ENCODE measurements at places on chromosomes 11 and 22.

DNA sequence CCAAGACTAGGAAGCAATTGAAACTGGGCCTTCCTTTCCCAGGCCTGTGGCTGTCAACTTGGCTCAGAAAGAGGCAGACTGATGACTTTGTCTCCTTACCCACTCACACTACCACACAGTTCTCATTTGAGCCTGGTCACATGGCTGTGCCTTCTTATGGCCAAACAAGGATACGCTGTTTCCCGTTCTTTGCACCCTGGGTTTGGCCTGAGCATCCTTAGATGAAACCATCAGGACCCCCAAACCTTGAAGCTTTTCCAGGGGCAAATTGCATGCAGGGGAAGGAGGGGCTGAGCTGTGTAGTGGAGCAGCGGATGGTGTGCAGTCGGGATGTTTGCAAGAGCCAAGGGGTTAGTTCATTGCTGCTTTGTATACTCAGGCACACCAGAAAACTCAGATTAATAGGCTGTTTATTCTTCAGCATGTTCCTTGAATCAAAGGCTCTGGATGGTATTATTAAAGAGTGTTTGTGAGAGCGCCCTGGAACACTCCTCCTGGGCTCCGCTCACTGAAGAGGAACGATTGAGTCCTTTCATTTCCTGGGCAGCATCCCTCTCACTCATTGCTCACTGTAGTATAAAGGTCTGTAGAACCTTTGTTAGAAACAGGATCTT lies 69.8 kb downstream of the ARFGAP2 start:
- no peak for DNase-seq

DNA sequence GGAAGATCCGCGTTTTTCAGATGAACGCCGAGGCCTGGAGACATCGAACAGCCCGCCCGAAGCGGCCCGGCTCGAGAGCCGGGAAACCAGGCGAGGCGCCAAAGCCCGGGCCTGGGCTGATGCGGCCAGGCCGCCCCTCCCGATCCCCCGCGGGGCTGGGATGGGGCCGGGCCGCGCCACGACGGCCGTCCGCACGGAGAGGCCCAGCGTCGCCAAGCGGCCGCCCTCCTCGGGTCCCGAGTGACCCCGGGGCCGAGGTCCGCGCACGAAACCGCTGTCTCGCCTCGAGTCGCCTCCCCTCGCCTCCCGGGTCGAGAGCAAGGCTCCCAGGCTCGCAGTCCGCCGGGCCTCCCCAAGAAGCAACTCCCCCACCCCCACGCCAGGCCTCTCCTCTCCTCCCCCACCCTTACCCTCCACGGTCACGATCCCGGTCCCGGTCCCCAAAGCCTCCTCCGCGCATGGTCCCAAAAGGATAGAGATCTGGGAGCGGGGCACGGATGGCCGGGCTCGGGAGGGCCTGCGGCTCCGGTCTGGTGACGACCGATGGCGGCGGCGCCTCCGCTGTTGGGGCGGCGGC lies 482 bp downstream of the DDX17 start:
- DNase-seq = peak; percentile 39

DNA sequence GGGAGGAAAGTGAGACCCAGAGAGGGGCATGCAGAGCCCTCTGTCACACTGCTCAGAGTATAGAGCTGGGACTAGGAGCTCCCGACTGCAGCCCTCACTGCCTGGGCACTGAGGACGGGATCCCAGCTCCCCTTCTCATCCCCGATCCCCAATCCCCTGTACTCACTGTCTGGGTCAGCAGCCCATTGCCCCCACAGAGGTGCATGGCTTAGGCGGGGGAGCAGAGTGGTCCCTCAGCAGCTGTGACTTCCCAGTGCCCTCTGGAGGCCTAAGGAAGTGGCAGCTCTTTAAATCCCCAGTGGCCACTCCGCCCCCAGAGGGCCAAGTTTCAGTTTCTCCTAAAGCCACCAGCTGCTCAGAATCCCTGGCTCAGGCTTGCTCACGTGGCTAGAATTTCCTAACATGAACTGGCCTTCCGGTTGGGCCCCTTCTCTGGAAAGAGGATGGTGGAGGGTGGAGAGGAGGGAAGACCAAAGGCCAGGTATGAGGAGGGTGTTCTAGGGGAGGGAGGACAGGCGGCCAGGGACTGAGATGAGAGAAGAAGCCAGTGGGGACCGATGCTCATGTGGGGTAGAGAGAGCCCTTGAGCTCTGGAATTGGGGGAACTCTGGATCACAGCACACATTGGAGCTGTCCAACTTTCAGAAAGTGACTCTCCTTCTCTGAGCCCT lies at the start of gene BATF2:
Gene BATF2, minus strand, starts transcription at position 262 of the 671 bp plus-strand sequence. Its CDS starts 57 bp downstream, at position 205.
- DNase-seq = no peak

GRCh38 chr11:7846003-7846402 lies 49.3 kb upstream of the OR5P2 start:
- no peak for DNase-seq

DNA sequence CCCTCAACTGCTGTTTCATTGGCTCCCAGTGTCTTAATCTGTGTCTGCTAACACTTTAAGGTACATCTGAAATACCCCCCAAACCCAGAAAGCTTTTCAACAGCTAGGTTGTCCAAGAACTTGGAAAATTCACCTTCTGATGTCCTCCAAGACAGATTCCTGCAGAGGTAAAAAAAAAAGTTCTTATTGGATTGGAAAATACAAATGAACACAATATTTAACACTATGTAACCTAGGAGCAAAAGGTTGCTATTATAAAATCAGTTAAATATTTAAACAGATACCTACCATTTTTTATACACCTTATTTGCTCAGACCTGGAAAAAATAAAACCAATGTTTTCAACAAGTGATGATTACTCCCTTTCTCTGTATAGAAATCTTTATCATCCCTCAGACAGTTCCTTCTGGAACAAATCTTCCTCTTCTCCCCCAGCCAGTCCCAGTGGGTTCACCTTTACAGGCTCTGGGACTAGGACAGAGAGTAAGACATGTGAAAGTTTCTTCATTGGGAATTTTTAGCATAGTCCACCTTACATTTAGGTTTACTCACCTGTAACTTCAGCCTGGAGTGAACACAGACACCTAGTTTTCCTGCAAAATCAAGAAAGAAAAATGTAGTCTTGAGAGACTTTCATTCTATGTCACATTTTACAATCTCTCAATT lies 13.3 kb upstream of the WDR74 start:
- no peak for DNase-seq

- DNase-seq = no peak
Measured at GRCh38 chr22:41770715-41771468, 29.6 kb upstream of the CCDC134 start.

GRCh38 chr11:79150320-79150719 lies 290.5 kb downstream of the TENM4 start:
- DNase-seq = no peak

- DNase-seq = no peak
Measured at GRCh38 chr11:115874843-115875242, 370.6 kb upstream of the CADM1 start.

DNA sequence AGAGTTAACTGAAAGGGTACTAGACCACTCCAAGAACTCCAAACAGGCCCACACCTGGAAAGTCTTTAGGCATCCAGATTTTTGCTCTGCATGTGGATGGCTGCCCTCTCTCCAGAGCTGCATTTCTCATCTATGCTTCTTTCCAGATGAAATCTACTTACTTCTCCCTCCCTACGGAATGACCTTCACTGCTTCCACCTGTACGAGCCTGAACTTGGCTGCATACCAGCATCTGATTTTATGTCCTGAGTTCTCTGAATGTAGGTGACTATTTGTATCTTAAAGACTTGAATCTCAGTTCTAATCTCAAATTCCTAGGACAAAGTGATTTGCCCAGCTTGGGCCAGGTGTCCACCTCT lies 13.3 kb downstream of the CELF1 start:
- no peak for DNase-seq

- DNase-seq = no peak
Measured at GRCh38 chr22:45602824-45603595, 68.6 kb upstream of the ATXN10 start.

- no peak for DNase-seq
Measured at GRCh38 chr22:39259666-39260065, 14.9 kb upstream of the PDGFB start.

GRCh38 chr11:71236836-71237475 lies 15.4 kb downstream of the SHANK2 start:
- DNase-seq = no peak

GRCh38 chr22:45638834-45639746 lies 32.5 kb upstream of the ATXN10 start:
- DNase-seq = no peak

GRCh38 chr11:73228268-73229134 lies 10.4 kb downstream of the P2RY2 start:
- no peak for DNase-seq

DNA sequence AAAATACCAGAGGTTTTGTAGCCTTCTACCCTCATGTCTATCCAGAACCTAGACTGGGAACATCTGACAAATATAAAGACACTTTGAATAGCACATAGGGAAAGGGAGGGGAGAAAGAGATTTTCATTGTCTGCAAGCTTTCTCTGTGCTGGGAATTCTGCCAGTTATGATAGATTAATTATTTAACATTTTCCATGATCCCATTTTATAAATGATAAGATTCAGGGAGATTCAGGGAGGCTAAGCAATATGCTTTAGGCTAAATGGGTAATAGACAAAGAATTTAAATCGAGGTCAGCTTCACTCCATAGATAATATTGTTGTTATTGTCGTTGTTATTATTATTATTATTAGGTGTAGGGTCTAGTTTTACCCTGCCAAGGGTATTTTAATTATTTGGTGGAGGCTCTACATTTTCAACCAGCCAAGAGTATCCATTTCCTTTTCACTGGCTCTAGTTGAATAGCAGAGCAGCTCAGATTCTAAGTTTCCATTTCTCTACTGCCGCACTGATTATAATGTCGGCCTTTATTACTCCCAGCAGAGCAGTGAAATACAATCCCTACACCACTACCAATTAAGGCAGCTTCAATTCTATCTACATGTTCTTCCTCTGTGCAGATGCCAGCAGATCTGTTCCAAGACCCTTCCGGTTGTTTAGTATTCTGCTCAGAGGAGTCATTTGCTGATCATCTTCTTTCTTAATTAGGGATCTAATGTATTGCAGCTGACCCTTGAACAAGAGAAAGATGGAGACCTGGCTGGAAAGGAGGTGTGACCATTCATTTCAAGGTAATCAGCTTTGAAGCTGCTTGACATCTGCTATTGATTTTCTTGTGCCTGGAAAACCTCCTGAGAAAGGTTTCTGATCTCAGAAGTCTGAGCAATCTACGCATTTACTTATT lies 23.8 kb upstream of the SYN3 start:
- no peak for DNase-seq

DNA sequence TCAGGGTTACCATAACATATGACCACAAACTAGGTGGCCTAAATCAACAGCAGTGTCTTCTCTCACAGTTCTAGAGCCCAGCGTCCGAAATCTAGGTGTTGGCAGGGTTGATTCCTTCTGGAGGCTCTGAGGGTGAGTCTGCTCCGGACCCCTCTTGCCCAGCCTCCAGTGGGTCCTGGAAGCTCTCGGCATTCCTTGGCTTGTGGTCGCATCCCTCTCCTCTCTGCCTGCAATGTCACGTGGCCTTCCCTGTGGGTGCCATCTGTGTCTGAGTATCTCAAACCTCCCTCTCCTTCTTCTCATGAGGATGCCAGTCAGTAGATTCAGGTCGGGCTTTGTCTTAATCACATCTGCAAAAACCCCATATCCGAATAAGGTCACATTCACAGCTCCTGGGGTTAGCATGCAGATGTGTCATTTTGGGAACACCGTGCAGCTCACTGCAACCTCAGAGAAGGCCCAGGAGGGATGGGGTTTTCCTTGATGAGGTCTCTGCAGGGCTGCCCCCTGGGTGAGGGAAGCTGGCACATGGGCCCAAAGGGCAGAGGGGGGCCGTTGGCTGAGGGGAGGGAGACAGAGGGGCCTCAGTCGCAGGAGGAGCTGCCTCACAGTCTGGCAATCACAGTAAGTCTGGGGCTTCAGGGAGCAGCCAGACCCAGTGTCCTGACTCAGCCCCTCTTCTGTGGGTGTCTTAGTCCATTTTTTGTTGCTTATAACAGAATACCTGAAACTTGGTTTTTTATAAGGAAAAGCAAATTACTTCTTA lies 41.2 kb downstream of the PARVG start:
- no peak for DNase-seq

GRCh38 chr11:73186294-73186850 lies 31.7 kb upstream of the P2RY2 start:
- no peak for DNase-seq

- no peak for DNase-seq
Measured at GRCh38 chr11:127000981-127001380, 411 bp upstream of the KIRREL3 start.

DNA sequence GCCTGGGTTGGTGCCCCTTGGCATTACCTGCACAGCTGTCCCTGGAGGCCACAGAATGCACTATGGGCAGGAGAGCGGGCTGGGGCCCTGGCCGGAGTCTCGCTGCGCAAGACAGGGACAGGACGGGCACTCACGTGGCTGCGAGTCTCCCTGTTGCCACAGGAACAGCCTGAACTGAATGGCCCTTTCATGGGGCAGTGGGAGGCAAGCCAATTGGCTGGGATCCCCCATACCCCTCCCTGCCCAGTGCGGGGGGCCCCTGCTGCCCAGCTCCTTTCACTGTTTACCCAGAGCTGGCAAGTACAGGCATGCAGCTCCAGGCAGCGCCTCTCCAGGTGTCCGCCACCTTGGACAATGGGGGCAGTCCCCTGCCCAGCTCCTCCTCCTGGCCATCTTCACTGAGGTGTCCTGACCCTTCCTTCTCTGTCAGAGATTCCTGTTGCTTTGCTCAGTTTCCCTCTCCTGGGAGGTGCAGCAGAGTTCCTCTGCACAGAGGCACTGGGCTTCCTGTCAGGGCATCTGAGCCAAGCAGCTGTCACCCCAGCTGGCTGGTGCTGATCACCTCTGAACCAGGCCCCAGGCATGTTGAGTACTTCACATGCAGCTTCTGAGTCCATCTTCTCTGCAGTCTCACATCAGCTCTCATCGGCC lies 5.2 kb downstream of the USP2 start:
- no peak for DNase-seq

GRCh38 chr11:20131788-20132666 lies 28.2 kb downstream of the DBX1 start:
- DNase-seq = peak; percentile 37

- no peak for DNase-seq
Measured at GRCh38 chr22:37118083-37118482, 8.6 kb upstream of the TMPRSS6 start.

GRCh38 chr22:42026705-42027104 lies 28.1 kb downstream of the WBP2NL start:
- DNase-seq = no peak

DNA sequence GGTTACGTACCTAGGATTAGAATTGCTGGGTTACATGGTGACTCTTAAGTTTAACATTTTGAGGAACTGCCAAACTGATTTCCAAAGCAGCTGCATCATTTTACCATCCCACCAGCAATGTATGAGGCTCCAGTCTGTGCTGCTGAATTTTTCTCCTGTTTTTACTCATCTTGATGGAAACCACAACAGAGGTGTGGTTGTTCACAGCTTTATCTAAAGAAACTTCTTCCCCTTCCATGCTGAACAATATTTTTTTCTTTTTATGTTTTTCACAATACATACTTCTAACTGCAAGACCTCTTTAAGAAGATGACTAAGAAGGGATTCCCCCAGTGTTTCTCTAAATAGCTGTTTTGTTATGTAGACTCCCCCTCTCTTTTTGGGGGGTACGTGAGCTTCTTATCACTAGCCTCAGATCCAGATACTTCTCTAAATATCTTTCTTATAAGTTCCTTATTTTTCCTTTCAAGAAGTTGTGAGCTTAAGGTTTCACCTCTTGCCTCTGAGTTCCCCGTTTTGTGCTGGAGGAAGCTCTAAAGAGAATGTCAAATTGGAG lies 24.0 kb downstream of the TCP11L1 start:
- DNase-seq = no peak

- DNase-seq = no peak
Measured at GRCh38 chr11:45713573-45713972, 48.2 kb upstream of the CHST1 start.
